NCI-H446 (cell line): ENCODE measurements at places on chromosomes 1 and 21.

DNA sequence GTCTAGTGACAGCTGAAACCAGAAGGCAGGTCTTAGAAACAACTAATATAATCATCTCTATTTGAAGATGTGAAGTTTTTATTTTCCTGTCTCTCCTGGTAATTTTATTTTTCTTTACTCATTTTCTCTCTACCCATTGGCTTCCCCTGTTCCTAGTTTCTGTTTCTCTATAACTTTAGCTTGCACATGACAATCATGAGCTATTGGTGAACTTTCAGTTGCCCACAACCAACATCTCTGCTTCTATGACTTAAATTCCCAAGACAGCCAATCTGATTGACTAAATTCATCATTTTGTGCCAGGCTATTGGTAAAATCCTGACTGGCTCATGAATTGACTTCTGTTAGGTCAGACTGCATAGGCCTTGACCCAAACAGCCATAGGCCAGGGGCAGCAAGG lies 13.7 kb upstream of the ACADM start:
- no peak for DNase-seq

GRCh38 chr1:226549937-226550671 lies 1.5 kb downstream of the STUM start:
- DNase-seq = peak; percentile 56

GRCh38 chr1:88891951-88892340 lies 579 bp upstream of the GTF2B start:
- no peak for DNase-seq

GRCh38 chr1:12052008-12052573 lies 11.0 kb upstream of the TNFRSF8 start:
- DNase-seq = peak; percentile 35

DNA sequence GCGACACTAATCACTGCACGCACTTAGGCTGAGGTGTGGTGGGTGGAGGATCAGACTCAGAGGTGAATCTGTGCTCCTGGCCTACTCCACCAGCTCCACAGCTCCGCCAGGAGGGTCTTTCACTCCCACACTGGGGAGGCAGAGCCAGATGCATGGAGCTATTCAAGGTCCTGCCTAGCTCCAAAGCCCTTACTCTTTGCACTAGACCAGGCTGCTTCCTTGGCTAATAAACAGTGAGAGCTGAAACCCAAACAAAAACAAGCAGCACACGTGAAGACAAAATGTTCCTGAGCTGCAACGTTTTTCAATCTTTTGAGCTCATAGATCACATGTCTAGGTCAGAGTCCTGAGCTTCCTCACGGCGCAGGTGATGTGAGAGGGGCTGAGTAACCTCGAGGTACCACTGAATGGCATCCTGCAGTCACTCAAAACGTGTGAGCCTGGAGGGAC lies 19.2 kb downstream of the CAPZB start:
- DNase-seq = no peak
